Amniotic stem cell (primary cell): ENCODE measurements at places on chromosomes 2 and 18.

DNA sequence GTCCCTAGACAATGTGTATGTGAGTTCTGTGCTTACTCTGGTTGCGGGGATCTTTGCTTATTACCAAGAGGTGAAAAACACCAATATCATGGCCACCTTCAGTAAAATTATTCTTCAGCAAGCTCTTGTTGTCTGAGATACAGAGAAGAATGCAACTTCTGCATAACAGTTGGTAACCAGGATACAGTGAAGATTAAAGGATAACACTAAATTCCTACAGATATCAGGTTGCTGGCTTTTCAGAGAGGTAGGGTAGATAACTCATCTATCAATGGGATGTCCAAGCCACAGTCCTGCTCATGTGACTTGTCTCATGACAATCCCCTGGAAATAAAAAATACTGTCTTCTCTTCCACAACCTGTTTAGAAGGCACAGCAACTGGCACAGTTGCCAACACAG, 308.5 kb downstream of the TNS1 start:
- DNase-seq = no peak

GRCh38 chr2:45769854-45770576, 118.5 kb downstream of the PRKCE start:
- DNase-seq = no peak

DNA sequence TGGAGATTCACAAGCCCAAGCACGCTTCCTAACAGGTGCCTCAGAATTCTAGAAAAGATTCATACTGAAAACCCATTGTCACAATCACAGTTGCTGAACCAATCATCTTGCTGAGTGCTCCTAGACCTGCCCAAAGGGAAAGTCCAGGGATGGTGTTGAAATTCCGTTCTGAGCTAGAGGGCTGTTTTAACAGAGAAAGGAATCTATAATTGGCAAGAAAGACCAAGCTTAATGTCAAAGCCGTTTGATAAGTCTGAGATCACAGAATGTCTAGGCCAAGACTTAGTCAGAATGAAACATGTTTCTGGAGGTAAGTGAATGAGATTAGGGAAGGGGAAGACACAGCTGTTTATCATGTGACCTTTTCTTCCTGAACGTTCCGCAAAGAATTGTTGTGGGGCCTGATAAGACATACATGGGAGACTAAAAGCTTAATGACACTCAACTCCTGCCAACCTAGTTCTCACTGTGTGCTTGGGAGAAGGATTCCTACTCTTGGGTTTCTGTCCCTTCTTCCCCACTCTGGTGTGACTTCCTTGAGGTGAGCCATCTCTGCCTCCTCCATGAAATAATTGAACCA, 27.5 kb downstream of the PMAIP1 start:
- no peak for DNase-seq

DNA sequence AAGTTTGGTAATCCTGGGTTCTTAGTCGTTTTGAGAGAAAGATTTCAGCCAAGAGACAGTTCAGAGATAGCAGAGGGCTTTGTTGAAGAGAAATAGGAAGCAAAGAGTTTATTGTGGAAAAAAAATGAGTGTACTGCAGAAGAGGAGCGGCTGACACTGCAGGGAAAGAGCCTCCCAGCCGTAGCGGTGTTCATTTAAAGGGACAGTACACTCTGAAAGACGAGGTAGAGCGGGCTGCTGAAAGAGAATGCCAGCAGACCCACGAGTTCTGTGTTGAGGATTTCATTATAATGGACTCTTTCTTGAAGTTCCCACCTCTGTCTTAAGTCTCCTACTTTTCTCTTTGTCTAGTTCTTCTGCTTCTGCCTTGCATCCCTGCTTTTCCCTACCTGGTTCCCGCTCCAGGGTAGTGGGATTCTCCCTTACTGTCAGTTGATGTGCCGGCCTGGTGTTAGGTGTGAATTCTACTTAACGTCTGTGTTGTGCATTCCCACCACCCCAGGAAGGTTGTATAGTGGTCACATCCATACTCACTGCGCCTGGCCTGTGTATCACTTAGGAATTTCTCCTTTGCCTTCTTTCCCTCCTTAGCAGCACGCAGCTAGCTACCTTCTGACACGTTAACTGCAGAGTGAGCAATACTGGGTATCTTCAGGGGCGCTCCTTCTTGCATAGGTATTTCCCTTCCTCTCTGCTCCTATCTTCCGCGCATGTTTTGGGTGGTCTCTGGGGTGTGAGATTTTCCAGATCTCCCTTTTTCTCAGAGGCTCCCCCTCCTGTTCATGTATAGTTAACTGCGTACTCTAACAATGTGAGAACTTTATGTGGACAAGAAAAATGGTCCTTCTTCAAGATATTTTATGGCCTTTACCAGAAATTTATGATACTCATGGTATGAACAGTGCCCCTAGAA, 164.5 kb downstream of the PTH2R start:
- DNase-seq = no peak

- no peak for DNase-seq
Observed at GRCh38 chr2:161391737-161392506, 24.2 kb upstream of the TBR1 start.

- DNase-seq = no peak
Observed at GRCh38 chr18:56326336-56327072, 311.9 kb downstream of the TXNL1 start.

DNA sequence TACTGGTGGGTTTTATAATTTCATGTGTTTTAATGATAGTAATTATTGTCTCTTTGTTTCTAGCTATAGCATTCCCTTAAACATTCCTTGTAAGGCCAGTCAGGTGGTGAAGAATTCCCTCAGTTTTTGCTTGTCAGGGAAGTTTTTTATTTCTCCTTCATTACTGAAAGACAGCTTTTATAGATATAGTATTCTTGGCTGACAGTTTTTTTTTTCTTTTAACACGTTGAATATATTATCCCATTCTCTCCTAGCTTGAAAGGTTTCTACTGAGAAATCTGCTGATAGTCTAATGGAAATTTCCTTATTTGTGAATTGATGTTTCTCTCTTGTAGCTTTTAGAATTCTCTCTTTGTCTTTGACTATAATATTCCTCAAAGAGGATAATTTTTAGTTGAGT, 46.8 kb downstream of the ASB1 start:
- no peak for DNase-seq

DNA sequence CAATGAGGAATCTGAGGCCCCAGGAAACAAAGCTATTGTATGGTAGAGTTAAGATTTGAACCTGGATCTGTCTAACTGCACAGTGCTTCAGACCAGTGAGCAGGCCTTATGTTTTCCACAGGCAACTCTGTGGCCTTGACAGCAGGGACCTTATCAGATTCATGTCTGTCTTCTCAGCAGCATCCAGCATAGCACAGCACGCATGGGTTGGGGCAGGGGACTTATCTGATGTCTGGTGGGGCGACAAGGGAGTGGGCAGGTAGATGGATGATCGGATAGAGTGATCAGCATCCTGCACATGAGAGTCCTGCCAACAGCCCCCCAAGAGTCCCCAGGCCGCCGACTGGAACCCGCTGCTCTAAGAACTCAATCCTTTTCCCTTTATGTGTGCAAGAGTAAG, 28.7 kb upstream of the KCNF1 start:
- DNase-seq = no peak

DNA sequence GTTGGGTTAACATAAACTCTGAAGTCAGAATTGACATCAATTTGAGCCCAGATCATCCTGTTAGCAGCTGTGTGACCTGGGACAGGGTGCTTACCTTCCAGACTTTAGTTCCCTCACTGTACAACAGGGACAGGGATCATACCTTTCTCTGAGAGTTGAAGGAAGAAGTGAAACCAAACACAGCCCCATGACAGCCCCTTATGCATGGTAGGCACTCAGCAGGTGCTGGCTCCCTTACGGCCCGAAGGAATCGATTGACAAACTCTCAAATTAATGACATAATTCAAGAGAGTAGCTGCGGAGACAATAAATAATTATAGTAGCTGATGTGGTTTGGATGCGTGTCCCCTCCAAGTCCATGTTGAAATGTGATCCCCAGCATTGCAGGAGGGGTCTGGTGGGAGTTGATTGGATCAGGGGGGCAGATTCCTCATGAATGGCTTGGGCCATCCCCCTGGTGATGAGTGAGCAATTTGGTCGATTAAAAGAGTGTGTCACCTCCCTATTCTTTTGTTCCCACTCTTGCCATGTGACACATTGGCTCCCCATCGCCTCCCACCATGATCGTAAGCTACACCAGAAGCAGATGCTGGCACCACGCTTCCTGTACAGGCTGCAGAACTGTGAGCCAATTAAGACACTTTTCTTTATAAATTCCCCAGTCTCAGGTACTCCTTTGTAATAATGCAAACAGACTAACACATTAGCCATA, 72.4 kb downstream of the ODC1 start:
- DNase-seq = no peak

GRCh38 chr2:209358992-209359391, 64.9 kb upstream of the MAP2 start:
- no peak for DNase-seq

- no peak for DNase-seq
Observed at GRCh38 chr2:3754795-3755194, 51.4 kb downstream of the DCDC2C start.

DNA sequence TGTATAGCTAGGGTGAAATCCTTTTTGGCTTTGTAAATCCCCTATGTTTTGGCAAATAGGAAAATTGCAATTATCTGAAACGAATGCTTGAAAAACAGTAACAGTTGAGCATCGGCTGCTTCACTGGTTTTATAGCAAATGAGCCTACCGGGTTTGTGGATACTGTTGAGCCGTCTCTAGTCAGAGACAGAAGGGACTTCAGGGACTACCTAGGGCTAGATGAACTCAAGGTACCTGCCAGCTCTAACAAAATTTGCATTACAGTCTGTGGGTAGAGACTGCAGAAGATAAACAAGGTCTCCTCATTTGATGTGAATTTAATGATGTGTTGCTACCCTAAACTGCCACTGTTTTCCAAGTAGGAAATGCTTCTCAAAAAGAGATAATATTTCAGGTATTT, 101.1 kb downstream of the EML6 start:
- no peak for DNase-seq

- DNase-seq = no peak
Observed at GRCh38 chr2:230537531-230537976, 121.6 kb downstream of the SP100 start.

DNA sequence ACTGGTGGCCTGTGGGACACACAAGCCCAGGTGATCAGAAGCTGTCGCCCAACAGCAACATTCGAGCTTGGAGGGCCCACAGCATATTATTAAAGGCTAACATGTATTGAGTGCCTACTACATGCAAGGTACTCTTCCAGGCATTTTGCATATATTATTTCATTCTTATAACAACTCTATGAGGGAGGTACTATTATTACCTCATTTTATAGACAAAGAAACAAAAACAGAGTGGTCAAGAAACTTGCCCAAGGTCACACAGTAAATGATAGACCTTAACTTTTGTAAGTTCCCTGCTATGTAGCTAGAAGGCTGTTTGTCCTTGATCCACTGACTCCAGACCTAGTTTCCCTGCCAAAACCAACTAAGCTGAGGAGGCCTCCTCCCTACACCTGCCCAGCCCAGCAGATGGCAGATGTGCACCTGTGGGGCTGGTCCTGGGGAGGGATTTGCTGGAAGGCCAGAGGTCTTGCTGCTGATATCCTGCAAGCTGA, 35.7 kb downstream of the KANSL3 start:
- DNase-seq = no peak

DNA sequence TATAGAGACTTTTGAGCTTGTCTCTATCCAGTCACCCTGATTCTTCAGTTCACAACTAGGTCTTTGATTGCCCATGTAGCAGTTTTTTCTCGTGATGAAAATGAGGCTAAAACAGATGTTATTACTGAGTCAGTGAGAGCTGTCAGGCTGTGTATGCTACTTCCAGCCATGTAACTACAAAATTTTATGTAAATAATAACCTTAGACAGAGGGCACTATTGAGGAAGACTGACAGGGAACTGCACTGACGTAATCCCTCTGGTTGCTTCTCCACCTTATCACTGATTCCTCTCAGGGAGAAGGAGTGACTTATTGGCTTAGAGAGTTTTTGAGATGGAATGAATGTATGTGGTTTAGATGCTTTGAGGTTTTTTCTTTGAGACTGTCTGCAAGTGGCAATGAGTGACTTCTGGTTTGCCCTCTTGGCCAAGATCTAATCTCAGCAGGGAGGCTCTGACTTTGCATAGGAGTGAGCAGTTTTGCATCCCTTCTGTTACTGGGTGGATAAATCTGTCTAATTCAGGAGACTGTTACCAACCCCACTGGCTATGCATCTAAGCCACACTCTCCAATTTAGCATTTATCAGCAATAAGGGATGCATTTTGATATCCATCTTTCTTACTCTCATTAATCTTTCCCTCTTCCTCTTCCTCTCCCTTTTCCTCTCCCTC, 555.2 kb upstream of the FANCL start:
- no peak for DNase-seq

- no peak for DNase-seq
Observed at GRCh38 chr2:191230174-191230573, 15.0 kb upstream of the MYO1B start.

DNA sequence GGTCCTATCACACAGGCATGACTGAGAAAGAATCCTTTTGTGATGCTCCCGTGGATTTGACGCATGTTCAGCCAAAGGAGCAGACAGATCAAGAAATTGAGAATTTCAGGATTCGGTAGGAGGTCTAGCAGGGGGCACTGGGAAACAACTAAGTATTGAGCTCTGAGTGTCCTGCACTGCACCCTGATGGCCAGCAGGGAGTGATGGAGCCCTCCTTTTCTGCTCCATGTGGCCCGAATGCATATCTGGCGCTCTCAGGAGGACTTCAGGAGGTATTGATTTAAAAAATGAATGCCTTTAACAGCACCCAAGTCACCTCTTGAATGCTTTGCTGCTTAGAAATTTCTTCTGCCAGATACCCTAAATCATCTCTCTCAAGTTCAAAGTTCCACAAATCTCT, 58.0 kb downstream of the ZNF519 start:
- no peak for DNase-seq

DNA sequence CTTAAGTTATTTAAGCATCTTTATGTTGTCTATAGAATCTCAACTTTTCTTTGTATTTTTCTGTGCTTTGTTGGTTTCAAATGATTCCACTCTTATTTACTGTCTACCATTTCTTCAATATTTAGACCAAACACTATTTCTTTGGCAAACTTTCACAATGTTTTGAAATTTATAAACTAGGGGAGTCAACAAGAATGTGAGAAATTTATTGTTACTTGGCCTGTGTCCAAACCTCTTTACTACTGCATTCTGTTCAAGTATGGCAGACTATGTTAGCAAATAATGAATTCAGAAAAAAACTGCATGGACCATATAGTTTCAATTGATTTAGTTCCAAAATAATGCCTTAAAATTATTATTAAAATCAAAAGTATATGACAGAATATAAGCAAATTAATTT, 470.2 kb downstream of the FBXO15 start:
- no peak for DNase-seq

GRCh38 chr2:98505311-98505808, 60.7 kb downstream of the INPP4A start:
- no peak for DNase-seq
